ENCODE measurements at places on chromosomes 2 and 18.

- DNase-seq, result peak; percentile 55
Measured at GRCh38 chr2:175203621-175204496, 22.3 kb upstream of the ATP5MC3 start.

DNA sequence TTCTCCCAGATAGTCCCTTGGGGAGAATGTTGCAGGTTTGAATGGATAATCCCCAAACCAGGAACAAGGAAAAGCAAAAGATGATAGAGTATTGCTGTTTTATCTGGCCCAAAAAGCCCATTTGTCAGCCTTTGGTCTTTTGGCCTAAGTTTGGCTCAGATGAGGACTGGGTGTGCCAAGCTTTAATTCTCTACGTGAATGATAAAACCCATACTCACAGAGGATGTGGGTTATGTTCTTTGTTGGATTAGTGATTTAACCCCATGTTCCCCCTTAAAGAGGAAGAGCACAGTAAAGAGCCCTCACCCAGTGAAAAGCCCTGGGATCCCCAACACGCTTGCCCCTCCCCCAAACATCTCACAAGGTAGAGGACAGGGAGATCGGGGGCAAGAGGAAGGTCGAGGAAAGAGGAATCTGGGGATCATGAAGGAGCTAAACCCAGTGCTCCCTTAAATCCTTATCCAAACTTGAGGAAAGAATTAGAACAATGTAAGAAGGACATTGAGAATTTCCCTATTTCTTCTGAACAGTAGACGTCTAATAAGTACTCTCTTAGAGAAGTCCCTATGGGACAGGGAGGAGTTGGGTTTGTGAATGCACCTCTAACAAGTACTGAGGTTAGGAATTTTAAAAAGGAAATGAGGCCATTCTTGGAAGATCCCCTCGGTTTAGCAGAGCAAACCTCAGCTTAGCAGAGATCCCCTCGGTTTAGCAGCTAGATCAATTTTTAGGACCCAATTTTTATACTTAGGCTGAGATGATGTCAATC, 105.0 kb downstream of the HIBCH start:
- no peak for DNase-seq

DNA sequence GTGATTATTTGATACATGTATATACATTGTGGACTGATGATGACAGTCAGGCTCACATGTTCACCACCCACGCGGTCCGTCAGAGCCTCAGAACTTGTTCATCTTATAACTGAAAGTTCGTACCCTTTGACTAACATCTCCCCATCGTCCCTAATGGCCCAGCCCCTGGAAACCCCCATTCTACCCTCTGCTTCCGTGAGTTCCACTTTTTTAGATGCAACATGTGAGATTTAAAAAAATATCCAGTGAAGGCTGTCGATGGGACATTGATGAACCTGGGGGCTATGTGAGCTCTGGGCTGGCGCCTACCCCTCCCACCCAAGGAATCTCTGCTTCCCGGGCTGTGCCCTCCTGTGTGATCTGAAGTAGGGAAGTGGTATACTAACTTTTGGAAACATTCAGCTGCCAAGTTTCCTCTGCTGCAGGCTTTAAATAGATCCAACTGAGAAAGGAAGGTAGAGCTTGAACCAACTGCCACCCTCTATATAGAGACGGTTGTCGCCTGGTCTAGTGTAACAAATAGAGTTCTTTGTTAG, 163.8 kb downstream of the FAM210A start:
- peak; percentile 37 for DNase-seq

DNA sequence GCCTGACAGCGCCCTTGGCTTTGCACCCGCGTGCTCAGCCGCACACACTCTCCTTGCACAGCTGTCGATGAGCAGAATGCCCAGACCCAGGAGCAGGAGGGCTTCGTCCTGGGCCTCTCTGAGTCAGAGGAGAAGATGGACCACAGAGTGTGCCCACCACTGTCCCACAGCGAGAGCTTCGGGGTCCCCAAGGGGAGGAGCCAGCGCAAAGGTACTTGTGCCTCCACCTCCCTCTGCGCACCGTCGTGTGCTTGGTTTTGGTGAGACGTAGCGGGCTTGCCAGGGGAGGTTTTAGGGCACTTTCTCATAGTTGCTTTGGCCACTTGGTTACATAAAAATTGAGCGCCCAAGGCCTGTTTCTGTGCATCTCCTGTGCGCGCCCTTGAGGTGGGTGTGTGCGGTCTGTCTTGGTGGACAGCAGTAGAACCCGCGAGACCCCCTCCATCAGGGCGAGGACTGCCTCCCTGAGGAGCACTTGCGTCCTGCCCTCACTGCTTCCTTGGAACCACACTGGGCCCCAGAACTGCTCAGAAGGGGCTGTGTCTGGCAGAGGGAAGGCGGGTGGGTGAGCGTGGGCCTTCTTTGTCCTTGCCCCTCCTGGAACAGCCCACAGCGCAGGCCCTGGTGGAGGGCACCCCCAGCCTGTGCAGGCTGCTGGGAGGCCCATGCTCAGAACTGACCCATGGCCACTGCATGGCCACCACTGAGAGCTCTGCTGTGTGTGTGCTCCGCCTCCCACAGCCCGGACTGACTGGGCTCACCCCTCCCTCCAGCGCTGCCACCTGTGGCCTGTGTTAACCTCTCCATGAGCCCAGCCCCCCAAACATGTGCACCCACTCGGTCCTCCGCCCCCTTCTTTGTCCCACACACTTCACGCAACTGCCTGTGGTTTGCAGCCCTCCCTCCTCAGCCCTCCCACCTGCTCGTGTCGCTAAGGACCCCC, 95.9 kb downstream of the DGKD start:
- DNase-seq, result no peak

- no peak for DNase-seq
Measured at GRCh38 chr2:178403671-178404306, 47.2 kb downstream of the PRKRA start.

GRCh38 chr2:217256251-217256650, 396.4 kb upstream of the TNP1 start:
- DNase-seq, result no peak

DNA sequence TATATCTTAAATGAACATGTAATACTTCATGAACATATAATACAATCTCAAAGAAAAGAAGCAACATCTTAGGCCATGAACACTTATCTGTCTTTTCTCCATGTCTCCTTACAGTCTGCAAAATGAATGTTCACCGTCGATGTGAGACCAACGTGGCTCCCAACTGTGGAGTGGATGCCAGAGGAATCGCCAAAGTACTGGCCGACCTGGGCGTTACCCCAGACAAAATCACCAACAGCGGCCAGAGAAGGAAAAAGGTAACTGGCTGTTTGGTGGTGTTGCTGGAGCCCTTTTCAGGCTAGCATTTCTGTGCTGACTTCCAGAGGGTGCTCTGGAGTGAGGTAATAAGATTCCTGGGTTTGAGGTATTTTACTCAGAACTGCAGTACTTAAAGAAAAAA, 295.9 kb upstream of the EPAS1 start:
- DNase-seq, result no peak

GRCh38 chr2:1995584-1995983, 251.3 kb upstream of the PXDN start:
- DNase-seq, result no peak

DNA sequence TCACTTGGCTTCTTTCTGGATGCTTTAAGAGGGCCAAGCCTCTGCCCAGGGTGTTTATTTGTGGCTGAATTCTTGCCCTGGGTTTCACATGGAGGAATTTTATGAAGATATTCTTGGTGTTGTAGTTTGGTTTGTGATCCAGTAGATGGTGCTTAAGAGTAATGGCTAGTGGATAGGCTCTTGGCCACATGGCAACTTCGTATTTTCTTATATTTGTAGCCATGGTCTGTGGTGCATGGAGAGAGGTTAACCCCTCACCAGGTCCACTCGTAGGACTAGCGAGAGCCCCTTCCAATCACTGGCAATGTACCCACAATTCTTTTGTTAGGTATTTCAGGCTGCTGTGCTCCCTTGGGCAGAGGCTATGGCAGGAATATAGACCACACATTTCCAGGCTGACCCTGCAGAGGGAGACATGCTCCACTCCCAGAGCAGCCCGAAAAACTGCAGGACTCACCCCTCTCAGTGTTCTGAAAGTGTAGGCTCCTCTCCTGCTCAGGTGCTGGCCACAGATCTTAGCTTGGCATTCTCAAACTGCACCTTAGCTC, 582.1 kb upstream of the SETBP1 start:
- no peak for DNase-seq

DNA sequence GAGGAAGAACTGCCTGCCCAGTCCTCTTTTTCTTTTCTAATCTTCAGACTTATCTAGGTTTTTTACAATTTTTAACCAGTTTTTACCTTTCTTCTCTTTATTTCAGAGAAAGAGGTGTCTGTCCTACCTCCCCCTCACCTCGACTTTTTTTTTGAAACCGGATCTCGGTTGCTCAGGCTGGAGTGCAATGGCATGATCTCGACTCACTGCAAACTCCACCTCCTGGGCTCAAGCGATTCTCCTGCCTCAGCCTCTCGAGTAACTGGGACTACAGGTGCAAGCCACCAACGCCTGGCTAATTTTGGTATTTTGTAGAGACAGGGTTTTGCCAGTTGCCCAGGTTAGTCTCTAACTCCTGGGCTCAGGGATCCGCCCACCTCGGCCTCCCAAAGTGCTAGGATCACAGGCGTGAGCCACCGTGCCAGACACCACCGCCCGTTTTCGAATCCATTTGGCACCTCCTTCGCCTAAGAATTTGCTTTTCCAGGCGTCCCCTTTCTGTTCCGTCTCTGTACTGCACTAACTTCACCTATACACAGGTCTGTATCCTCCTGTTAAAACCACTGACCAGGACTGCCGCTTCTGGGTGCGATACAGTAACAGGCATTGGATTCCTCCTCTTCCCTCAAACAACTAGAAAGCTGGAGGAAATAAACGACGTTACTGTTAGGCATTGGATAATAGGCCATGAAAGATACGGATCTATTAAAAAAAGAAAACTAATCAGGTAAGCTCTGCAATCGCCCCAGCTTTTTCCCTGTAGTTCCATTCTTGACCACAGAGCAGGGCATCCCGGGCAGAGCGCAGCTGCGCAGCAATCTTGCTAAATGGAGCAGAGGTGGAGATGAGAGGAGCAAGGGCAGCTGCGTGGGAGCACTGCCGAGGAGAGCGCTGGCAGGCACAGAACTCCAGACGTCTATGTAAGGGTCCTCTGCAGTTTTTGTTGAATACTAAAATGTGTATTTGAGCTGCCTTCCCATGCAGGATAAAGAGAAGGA, 69.9 kb downstream of the ZC3H6 start:
- no peak for DNase-seq

GRCh38 chr2:128466776-128467175, 148.1 kb upstream of the HS6ST1 start:
- no peak for DNase-seq

DNA sequence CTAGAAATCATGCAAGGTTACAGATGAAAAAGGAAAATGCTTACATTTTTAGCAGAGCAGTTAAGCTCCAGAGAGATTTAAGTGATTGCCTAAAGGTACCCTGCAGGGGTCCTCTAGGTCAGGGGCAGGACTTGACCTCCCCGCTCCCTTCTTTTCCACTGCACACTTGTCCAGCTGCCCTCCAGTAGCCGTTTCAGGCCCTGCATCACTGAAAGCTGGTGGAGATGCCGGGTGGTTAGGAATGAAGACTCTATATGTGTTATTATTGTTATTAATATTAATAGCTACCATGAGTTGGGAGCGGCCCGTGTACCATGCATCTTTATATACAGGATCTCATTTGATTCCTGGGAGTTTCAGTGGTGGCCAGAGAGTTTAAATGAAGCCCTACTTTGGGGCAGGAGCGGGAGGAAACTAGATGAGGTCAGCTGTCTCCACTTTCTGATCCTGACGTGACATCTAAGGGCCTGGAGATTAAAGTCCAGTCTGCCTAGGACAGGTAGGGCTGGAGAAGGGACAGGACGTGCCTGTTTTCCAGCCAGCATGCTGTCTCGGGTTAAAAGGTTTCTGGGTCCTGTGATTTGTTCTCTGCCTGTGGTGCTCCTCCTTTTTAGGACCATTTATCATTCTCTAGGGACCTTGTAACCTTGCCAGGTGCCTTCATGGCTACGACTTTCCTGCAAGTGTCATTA, 2.1 kb downstream of the TMEM37 start:
- no peak for DNase-seq

Data from OCI-LY7 (cell line).